ENCODE measurements at places on chromosomes 4 and X.

- DNase-seq = no peak
These were observed 82.5 kb downstream of the HPRT1 start for GRCh38 chrX:134542485-134542884.

DNA sequence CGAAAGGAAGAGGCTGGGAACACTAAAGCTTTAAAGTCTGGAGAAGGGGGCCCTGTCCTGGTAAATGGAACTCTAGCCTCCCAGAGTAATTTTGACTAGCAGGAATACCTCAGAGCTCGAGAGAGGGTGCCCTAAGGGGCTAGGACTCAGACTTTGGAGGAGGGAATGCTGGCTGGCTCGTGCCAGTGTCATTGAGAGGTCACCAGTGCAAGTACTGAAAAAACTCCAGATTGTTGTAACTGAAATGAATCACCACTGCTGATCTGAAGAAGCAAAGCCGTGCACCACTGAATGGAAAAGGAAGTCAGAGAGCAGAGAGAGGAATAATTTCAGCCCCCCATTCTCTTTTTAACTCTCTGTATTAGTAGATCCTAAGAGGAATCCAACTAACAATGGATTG, 690.2 kb downstream of the FAT4 start:
- DNase-seq = no peak

DNA sequence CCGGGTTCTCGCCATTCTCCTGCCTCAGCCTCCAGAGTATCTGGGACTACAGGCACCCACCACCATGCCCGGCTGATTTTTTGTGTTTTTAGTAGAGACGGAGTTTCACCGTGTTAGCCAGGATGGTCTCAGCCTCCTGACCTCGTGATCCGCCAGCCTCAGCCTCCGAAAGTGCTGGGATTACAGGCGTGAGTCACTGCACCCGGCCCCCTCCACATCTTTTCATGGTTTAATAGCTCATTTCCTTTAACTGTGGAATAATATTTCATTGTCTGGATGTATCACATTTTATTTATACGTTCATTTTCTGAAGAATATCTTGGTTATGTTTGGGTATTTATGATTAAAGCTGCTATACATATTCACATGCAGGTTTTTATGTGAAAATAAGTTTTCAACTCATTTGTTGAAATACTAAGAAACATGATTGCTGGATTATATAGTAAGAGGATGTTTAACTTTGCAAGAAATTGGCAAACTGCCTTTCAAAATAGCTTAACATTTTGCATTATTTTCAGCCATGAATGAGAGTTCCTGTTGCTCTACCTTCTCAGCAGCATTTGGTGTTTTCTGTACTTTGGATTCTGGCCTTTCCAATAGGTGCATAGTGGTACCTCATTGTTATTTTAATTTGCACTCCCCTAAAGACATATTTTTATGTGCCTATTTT, 591.9 kb downstream of the TECRL start:
- no peak for DNase-seq

- DNase-seq = no peak
These were observed 158.4 kb downstream of the PDHA2 start for GRCh38 chr4:95998311-95998710.

DNA sequence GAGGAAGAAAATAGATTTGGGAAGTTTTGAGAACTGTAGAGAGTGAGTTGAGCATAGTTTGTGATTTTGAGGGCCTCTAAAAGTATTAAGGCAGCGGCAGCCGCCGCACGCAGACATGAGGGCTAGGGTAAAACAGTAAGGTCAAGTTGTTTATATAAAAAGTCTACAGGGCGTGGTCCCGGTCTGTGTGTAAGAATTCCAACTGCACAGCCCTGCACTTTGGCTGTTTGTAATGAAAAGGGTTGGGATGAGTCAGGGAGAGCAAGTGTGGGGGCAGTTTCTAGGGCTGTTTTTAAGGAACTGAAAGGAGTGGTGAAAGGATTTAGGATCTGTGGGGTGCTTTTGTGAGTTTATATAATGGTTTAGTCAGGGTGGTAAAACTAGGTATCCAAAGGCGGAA, 55.0 kb downstream of the BEX3 start:
- no peak for DNase-seq

Data from activated T-cell treated with anti-CD3 and anti-CD28 coated beads for 4 hours (primary cell).